ENCODE measurements at places on chromosomes 5 and 9.

- DNase-seq = no peak
Observed at GRCh38 chr5:179955630-179956029, 47.9 kb upstream of the TBC1D9B start.

DNA sequence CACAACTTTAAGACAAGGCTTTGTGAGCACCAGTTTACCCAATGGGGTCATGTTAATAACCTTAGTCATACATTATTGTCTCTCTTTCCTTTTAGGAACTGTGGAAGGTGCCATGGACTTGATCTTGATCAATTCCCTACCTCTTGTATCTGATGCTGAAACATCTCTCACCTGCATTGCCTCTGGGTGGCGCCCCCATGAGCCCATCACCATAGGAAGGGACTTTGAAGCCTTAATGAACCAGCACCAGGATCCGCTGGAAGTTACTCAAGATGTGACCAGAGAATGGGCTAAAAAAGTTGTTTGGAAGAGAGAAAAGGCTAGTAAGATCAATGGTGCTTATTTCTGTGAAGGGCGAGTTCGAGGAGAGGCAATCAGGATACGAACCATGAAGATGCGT, 48.7 kb downstream of the TEK start:
- no peak for DNase-seq

GRCh38 chr5:138506370-138507306, 36.4 kb downstream of the ETF1 start:
- no peak for DNase-seq

DNA sequence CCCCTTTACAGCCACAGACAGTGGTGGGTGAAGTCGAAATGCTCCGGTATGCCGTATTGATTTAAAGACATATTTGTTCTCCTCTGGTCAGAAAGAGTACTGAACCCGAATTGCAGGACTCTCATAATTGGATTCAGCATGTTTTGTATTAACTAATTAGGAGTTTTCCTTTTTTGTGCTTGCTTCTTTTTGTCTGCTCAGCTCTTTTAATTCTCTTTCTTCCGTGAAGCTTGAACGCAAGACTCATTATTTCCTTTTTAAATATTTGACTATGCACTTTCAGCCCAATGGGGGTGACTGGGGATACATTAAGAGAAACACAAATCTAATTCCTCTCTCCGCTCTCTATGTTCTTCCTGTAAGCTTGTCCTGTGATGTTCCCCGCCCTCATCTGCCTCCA, 246.6 kb upstream of the IRX2 start:
- no peak for DNase-seq

- no peak for DNase-seq
Observed at GRCh38 chr5:56026863-56027300, 32.1 kb upstream of the IL6ST start.

DNA sequence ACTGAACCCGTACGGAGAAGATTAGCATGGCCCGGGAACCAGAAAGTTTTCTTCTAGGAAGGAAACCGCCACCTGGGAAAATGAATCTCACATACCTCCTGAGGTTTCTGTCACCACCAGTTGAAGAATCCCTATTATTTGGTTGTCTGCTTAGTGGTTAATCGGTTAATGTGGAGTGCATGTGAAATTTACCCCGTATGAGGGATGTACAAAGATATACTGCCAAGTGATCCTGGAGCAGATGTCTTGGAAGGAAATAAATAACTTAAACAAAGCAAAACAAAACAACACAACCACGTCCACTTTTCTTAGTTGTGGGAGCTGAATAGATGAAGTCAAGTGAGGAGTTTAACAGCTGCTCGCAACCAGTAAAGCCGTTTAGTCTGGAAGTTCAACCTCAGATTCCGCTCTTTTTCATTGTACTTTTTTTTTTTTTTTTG, 3.8 kb downstream of the DMRT2 start:
- DNase-seq = no peak

DNA sequence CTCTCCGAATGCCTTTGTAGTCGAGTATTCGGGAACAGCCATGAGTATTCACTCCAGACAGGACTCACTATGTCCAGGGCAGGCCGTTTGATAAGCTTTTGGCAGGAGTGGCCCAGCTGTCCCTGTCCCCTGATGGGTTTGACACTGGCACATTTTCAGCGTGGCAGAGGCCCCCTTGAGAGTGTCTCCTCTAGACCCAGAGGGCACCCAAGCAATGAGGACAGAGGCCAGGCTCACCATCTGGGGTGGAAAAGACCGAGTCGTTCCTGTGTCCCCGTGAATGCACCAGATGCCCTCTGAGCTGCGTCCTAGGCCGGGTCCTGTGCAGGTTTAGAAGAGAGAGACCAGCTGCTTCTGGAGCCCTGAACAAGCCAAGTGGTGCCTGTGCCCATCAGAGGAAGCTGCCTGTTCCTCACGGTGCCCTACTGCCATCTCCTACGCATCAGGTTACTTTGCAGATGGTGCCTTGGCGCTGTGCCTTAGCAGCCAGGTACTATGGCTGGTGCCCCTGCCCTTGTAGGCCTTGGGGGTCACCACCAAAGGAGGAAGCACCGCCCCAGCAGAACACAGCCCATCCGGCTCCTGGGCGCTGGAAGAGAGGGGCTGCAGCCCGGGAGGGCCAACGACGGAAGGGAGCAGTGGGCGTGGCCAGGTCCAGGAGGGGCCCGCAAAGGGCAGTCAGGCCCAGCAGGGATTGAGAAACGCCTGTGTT, 42.4 kb downstream of the LRSAM1 start:
- no peak for DNase-seq
